ENCODE measurements at places on chromosomes 16 and 17.

DNA sequence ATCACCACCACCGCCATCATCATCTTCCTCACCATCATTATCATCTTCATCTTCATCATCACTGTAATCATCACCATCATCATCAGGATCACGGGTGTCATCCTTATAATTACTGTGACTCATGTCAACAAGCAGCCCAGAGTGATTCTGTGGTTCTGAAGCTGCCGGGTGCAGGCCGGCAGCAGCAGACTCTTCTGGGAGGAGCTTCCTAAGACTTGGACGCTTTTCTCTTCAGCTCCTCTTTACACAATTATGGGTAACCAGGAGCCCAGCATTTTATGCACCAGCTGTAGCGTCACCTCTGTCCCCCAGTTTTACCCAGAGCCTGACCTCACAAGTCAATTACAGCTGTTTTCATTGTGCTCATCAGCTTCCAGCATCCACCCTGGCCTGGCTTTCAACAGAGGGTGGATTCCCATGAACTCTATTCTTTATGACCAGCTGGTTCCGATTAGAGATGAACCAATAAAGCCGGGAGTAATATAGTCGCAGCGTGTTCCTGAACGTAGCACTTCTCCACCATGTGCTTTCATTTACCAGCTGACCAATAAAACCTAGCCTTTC lies 275.8 kb downstream of the FOXL1 start:
- no peak for DNase-seq

DNA sequence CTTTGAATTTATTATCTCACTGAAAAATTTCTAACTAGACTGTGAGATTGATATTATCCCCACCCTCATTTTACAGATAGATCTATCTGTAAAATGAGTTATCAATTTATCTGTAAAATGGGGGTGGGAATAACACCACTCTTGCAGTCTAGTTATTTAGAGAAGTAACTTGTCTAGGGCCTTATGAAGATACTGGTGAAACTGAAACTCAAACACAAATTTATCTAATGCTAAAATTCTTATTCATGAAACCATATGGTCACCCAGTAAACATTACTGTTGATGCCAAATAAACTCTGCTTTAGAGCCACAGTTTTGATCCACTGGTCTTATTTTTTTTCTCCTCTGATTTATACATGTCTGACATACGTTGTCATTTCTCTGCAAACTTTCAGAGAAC lies 52.1 kb upstream of the SMIM36 start:
- DNase-seq, result no peak

DNA sequence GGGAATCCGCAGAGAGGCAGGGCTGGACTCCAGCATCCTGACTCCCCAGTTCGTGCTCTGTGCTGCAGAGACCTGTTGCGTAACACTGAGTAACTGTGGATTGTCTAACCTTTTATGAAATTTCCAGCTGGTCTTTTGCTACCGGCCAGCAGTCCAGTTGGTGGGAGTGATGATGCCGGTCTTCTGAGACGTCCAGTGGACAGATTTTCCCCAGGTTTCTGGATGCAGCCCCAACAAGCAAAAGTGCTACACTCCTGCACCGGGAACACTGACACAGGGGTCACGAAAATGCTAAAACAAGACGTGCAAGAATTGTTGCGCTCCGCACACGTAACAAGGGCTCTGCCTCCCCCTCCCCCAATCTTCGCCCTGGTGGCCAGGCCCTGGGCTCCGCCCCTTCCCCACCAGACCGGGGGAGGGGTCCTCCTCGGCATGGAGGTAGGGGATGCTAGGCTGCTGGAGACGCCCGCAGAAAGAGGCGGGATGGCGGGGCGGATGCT lies 701 bp upstream of the MRC2 start:
- DNase-seq, result no peak

- no peak for DNase-seq
These were observed 34.3 kb downstream of the IL4R start for GRCh38 chr16:27347930-27348685.

DNA sequence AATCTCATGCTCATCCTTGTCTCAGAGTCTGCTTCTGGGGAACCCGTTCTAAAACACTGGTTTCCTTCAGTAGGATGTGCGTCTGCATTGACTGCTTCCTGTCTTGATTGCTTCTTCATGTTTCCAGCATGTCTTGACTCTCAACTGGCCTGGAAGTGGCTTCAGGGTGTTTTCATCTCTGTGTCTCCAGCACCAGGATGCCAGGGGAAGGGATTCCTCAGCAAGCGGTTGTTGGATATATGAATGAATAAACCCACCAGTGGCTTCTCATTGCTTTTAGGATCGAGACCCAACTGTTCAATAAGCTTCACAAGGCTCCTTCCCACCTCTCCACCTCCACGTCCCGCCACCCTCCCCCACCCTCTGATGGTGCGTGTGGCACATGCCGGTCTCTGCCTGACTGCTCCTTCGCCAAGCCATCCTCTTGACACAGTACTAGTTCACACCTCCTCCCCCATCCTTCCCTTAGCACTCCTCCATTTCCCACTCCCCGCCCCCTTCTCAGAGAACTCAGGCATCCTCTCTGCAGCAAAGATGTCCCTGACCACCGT lies 14.1 kb upstream of the TNS4 start:
- DNase-seq, result no peak

- no peak for DNase-seq
These were observed 146.4 kb downstream of the IRX3 start for GRCh38 chr16:54140057-54140787.

DNA sequence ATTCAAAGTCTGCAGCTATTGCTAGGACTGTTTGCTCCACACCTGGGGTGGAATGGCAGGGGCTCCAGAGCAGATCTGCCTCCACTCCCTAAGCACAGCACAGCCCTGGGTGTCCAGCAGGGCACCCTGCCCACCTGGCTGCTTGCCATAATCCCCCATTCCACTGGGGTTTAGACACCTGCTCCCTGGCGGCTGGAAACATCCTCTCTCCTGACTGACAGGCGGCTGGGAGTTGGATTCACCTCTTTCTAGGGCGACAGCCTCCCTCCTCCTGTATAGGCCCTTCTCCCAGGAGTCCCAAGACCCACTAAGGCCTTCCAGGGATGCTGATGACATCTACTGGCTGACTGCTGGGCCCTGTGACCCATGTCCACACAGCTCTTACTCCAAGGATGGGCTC lies 18.0 kb downstream of the HDAC5 start:
- no peak for DNase-seq

GRCh38 chr17:69818467-69818866 lies 256.6 kb upstream of the KCNJ16 start:
- DNase-seq, result no peak

- DNase-seq, result no peak
These were observed 43.6 kb downstream of the SMG6 start for GRCh38 chr17:2259769-2260536.

GRCh38 chr17:15121426-15121825 lies 143.7 kb downstream of the PMP22 start:
- DNase-seq, result no peak

DNA sequence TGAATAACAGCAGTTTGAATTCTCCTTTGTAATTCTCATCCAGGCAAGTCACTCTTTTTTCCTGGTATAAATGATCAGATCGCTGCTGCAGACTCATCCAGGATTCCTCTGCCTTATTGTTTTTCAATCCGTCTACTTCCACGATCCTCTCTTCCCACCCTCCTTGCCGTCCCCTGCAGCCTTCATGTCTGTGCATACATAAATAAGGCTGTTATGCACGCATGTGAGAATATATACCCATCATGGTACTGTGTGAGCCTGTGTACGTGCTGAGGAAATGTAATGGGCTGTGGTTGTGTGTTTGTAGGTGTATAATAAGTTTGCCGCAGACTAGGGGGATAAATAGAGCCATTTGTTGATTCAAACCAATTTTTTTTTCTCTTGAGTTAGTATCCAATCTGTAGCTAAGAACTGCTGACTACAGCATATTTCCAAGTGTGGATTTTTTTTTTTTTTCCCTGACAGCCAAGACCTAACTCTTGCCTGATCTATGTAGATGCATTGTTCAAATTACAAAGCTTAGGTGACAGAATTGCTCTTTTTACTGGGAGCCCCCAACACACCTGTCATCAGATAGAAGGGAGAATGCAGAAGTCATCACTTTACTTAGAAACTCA lies 62.2 kb downstream of the RBFOX1 start:
- DNase-seq, result no peak

DNA sequence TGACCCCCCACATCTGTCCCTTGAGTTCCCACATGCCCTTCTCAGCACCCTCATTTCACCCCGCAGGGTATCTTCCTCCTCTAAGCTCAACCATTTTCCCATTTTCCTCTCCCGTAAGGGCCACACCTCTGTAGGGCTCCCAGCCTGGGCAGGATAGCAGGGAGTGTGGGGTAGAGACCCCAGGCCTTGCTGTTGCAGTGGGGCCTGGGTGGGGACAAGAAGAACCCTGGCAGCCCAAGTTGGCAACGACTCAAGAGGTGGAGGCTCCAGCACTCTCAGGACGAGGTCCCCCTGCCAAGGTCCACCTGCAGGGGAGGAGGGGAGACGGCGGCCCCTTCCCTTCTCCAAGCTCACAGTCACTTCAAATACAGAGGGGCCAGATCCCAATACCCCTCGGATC lies 2.0 kb upstream of the TMEM92 start:
- no peak for DNase-seq

DNA sequence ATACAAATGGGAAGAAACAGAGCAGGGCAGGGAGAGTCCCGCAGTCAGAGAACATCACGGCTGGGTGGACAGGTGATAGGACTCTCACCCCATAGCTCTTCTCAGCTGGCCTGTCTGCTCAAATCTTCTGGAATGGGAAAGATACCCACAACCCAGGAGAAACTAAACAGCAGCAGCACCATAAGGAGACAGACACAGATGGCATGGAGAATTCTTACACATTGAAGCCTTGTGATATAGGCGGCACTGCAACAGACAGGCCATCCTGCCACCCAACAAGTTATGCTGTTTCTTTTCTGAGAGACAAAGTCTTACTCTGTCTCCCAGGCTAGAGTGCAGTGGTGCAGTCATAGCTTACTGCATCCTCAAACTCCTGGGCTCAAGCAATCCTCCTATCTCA lies 8.6 kb upstream of the ANKRD40CL start:
- DNase-seq, result no peak

DNA sequence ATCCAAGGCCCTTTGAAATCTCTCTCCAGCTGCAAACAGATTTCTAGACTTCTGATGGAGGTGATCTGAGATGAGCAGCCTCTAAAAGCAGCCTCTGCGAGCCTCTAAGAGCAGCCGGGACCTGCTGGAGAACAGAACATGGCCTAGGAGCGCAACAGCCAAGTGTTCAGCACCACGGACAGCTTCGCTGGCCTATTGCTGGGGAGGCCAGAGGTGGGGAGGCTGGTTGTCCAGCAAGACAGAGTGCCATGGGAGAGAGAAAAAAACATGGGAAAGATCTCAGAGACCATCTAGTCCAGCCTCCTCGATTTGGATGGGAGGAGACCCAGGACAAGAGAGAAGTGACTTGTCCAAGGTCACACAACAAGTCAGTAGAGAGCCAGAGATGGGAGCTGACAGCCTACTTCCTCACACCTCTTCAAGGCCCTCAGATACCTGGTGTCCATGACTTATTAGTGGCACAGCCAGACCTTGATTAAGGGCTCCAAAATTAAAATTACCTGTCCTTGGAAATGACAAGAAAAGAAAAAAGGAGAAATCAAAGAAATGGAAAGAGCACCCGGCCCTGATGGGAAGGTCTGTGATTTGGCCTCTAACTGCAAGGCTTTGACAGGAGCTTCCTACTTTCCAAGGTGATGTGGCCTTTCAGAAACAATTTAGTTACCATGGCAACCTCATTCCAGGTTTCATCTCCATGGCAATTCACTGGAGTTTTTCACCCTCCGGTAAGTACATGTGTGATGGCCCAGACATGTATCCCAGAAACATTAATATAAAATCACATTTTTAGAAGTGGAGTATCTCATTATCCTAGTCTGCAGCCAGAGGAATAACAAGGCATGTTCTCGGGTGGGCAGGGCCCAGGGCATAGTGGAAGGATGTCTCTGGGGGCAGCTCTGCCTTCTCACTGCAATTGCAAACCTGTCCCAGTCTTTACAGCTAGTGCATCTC lies 14.5 kb downstream of the RPRML start:
- no peak for DNase-seq

DNA sequence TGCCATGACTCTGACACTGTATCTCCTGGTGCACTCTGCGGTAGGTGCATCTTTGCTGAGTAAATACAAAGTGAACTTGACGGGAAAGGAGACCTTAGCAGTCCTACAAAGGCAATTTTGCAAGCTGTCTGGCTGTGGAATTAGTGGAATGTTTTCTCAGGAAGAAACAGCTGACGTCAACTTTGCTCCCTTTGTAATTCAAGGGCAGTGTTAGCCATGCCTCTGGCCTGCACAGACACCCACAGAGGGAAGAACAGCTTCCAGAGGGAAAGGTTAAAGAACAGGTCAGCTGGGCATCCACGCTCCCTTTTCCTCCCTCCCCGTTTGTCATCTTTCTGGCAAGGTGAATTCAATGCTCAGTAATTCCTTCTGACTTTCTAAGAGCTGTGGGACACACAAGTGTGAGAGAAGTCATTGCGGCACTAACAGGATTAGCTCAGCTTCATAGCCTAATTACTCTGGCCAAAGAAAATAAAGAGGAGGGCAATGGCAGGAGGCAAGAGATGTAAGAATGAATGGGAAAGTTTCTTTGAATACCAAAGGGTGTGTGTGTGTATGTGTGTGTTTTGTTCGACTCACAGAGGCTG lies 476.9 kb upstream of the GOT2 start:
- peak; percentile 66 for DNase-seq

DNA sequence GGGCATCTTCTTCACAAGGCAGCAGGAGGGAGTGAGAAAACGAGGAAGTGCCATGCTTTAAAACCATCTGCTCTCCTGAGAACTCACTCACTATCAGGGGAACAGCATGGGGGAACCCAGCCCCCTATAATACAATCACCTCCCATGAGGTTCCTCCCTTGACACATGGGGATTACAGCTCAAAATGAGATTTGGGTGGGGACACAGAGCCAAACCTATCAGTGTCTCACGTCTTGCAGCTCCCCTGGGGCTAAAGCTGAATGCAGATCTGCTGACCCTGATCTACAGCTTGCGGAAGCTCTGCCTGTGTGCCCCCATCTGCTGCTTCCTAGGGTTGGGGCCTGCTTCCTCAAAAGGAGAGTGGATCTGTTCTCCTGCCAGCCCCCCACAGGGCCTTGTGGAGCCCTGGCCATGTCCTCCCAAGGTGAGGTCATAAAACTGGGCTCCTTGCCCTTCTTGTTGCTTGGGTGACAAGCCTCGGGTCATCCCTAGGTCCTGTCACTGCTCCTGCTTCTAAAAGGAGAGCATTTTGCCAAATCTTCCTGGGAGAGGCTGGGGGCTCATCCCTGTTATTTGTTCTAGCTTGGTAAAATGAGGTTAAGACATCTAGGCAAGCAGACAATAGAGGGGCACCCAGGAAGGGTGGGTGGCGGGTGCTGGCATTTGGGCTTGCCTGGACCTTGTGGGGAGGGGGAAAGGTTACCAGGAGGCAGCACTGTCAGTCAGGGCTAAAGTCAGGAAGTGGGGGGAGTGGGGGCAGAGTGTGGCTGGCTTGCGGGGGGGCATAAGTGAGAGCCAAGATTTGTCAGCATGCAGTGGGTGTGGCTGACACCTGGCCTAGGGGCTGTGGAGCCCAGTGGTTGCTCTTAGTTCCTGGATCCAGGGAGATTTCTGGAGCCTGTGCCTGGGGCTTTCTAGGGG lies 16.0 kb downstream of the KRT33A start:
- no peak for DNase-seq

Measured in glomerular endothelial cell (primary cell).